Kasumi-1 (cell line): ENCODE measurements at places on chromosomes 13 and 19.

- DNase-seq, result no peak
These were observed 3.6 kb upstream of the GPC6 start for GRCh38 chr13:93222976-93223375.

DNA sequence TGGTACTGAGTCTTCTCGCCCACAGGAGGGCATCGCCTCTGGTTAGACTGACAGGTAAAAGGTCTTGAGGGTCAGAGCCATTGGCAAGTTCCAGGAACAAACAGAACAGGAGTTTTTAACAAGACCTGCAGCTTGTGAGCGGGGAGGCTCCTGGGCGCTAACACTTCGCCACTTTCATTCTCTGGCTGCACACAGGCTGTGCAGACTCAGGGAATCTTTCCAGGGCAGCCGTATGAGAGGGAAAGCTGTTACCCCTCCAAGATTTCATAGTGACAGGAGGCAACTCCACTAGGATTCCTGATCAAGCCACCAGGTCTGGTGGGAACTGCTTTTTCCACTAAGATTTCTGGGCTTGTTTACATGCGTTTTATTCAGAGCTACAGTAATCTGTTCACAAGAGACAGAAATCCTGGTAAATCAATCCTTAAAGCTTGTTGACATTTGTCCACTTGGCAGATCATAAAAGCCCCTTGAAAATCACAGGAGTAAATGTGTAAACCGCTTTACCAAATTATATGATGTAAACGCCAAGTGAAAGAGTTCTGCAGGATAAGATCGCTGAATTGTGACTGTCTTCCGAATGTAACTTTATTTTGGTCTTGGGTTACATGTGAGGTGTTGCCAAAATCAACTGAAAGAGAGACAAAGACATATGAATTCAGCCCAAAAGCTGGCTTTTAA is 190.6 kb downstream of the MZT1 start:
- DNase-seq, result no peak

GRCh38 chr19:36747750-36748149 is 24.9 kb downstream of the ZNF850 start:
- DNase-seq, result no peak

- no peak for DNase-seq
These were observed 1.0 kb downstream of the IFT88 start for GRCh38 chr13:20567881-20568528.

DNA sequence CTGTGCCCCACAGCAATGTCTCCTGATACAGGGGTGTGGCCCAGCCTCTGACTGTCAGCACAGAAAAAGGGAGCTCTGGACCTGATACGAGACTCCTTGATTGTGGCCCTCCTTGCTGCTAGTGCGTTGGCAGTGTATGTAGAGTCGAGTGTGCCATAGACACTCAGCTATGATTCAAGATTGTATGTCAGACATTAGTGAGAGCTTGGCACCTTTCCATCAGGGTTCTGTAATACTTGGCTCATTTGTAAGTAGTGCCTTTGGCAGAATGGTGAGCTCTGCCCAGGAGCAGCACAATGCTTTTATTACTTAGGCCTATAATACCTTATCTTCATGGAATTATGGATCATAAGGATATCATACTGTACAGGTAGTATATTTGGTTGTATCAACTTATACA is 83.4 kb downstream of the ATP8A2 start:
- DNase-seq, result no peak
